Fibroblast of skin of back (primary cell): ENCODE measurements at places on chromosomes 11 and 22.
A peak's percentile ranks its signal among the peaks of the same experiment; 100 is the strongest.

DNA sequence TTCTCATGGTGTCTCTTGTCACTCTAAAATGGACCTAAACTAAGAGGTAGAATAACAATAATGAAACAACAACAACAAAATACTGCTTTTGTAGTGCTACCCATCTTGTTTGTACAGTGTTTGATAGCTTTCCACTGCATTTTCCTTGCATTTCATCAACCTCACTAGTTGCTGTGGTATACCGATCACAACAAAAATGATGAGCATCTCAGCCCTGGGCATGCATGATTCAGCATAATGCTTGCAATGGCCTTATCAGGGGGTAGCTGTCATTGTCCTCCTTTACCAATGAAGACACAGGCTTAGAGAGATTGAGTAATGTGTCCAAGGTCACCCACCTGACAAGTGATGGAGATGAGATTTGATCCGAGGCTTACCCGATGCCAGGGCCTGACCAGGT lies 682.5 kb downstream of the NTM start:
- peak; percentile 77 for DNase-seq

DNA sequence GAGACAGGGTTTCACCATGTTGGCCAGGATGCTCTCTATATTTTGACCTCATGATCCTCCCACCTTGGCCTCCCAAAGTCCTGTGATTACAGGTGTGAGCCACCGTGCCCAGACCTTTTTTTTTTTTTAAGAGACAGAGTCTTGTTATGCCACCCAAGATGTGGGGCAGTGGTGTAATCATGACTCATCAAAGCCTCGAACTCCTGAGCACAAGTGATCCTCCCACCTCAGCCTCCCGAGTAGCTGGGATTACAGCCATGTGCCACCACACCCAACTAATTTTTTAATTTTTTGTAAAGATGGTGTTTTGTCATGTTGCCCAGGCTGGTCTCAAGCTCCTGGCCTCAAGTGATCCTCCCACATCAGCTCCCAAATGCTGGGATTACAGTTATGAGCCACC lies 37.9 kb downstream of the IZUMO1R start:
- no peak for DNase-seq

DNA sequence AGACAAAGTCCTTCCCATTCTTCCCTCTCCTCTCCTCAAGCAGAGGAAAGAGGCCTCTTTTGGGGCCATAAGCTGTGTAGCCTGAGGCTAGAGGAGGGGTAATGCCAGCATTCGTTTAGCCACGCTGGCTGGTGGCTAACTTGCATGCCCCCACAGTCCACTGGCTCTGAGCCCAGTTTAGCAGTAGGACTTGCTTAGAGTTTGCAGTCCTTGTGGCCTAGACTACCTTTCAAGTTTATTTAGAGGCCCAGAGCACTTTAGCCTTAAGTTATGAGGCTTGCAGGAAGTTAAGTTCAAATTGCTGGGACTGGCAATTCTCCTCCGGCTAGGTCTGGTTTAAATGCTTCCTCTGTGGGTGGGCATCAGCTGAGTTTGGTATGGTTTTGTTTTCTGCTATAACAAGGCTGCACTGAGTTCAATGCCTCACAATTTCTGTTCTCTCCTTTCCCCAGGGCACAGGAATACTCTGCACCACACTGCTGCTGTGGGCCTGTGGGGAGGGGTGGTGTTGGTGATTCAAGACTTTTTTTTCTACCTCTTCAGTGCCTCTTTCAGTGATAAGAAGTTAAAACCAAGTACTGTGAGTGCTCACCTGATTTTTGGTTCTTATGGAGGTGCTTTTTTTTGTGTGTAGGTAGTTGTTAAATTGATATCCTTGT lies 281.0 kb upstream of the C11orf87 start:
- DNase-seq, result no peak

DNA sequence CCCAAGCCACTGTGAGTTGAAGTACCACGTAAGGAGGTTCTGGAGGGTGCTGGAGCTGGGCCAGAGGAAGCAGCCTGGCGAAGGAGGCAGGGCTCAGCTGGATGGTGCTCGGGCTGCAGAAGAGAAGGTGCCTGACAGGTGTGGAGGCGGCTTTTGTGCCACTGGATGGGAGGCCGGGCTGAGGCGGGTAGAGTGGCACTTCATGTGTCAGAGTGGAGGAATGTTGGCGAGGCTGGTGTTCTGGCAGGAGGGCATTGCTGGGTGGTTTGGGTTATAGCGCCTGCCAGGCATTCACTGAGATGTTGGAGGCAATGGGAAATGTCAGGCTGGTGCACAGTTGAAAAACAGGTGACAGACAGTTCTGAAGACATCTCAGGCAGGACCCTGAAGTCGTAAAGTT lies 24.2 kb downstream of the UBE2L3 start:
- no peak for DNase-seq

GRCh38 chr22:26568207-26568706 lies 21.7 kb downstream of the TPST2 start:
- no peak for DNase-seq
